CD4-positive, alpha-beta T cell treated with Interleukin-4 for 1 hour (primary cell): ENCODE measurements at places on chromosomes 4 and X.

DNA sequence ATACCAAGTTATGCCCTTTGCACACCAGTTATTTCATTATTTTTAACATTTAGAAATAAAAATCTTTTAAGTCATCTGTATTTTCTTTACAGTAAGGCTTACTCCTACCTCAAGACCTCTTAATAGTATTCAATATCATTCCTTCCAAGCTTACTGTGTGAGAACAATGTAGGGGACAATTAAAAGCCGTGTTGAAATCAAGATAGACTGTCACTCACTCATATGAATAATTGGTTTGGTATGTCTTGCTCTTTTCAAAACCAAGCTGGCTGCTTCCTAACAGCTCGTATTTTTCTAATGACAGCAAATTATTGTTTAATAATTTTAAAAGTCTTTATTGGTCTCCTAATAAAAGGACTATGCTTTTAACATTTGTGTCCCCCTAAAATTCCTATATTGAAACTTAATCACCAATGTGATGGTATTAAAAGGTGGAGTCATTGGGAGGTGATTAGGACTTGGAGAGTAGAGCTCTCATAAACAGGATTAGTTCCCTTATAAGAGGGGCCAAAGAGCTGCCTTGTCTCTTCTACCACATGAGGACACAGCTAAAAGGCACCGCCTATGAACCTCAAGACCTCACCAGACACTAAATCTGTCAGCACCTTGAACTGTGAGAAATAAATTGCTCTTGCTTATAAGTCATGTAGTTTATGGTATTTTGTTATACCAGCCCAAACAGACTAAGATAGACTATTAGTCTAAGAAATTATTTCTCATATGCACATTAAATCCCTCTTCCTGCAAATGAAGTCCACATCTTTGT is 4.1 kb downstream of the ABCB7 start:
- no peak for DNase-seq

DNA sequence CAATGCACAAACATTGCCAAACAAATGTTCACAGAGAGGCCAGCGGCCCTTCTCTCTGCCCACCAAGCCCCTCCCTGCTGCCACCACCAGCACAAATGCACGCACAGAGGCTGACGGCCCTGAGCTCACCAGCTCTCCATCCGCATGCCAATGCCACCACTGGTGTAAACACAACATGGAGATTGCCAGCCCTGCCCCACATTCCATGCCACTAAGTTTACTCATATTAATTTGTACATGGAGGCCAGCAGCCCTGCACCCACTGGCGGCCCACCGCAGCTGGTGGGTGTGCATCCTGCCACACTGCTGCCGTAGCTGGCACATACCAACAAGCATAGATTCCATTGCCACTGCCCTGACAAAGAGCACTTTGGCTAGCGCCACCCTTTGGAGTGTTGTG is 124.0 kb downstream of the CYLC1 start:
- DNase-seq, result no peak

DNA sequence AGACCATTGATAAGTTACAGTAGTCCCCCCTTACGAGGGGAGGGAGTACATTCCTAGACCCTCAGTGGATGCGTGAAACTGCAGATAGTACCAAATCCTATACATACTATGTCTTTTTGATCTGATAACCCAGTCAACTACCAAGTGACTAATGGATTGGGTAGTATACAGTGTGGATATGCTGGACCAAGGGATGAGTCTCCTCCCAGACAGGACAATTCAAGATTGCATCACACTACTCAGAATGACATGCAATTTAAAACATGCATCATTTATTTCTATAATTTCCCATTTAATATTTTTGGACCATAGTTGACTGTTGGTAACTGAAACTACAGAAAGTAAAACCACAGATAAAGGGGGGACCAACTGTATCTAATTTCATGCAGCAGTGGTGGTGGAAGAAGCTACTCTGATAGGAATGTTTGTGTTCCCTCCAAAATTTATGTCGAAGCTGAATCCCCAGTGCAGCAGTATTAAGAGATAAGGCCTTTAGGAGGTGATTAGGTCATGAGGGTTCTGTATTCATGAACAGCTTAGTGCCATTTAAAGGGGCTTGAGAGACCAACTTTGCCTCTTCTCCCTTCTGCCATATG is 11.9 kb downstream of the HADH start:
- no peak for DNase-seq

DNA sequence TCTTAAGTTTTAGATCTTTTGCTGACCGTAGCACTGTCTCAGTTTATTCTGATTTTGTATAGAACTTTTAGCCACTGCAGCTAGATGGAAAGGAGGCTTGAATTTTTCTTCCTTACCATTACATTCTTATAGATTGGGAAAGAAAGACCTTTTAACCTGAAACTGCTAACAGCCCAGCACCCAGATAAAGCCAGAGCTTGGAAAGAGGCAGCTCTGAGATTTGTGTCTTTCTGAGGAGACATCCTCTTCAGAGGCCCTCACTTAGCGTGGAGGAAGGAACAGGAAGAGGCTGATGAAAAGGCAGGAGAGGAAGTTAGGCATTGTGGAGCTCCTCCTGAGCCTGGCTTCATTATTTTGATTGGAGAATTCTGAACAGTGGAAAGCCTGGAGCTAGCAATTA is 35.1 kb downstream of the ATG4A start:
- no peak for DNase-seq

GRCh38 chr4:32689518-32689917 is 1969.3 kb downstream of the PCDH7 start:
- DNase-seq, result no peak

GRCh38 chr4:124318292-124318691 is 394.2 kb downstream of the ANKRD50 start:
- DNase-seq, result no peak

DNA sequence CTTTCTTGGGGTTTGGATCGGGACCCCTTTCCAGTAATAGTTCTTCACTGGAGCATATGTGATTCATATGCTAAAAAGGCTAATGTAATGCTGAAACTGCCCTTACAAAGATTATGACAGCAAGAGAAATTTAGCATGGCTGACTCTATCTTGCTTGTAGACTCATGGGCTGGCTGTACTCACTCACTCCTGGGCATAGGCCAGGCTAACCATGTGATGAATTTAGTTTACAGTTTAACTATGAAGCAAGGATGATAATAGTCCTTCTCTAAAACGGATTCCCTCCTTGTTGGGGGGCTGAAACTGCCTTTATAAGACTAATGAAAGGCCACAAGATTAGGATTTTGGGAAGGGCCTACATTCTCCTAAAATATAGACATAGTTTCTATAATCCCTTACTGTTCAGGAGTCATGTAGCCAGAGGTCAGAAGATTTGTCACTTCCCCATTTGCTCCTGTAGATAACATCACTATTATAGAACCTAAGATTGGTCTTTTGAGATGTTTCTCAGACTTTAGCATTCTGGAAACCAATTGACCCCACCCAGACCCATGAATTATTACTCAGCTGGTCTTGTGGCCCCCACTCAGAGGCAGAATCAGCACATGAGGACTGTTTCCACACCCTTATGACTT is 20.8 kb upstream of the CEP135 start:
- DNase-seq, result no peak

DNA sequence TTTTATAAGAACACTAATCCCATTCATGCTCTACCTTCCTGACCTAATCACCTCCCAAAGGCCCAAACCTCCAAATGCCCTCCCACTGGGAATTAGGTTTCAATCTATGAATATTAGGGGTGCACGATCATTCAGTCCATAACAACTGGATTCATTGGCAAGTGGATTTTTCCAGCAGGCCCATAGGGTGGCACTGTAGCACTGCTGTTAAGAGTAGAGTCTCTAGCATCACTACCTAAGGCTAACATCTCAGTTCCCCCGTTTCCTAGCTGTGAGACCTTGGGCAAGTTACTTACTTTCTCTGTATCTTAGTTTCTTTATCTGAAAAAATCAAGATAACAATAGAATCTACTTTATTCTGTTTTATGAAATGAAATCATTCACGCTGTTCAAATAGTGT is 315.8 kb downstream of the STIM2 start:
- DNase-seq, result no peak

DNA sequence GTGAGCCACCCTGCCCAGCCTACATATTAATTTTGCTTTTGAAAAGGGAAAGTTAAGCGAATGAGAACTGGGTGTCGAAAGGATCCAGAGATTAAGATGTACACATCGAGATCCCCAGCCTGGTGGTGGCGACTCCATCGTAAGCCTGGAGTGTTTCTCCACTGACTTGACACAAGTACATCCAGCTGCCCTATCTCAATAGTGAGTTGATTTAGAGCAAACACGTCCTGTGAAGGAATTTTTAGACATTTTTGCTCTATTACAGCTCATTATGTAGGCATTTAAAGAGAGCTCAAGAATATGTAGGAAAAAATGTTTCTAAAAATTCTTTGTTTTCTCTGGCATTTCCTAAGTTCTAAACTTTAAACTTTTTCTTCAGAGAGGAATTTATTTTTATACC is 11.7 kb upstream of the CLDN34 start:
- no peak for DNase-seq

- no peak for DNase-seq
Observed at GRCh38 chrX:42085836-42086235, 162.5 kb upstream of the CASK start.

DNA sequence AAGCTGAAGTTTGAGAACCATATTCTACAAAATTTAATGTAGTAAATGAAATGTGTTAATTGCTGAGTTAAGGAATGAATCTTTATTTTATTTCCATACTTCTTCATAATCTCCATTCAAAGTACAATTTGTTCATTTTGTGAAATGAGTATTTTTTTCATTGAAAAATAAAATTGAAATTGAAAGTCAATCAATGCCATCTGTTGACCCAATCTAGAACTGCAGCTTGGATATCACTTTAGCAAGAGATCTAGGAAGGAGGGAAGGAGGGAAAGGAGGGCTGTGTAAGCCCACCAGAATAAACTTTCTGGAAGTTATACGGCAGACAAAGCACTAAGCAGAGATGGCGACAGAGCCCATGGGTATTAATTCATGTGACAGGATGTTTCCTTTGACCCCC is 128.4 kb downstream of the ZMAT1 start:
- DNase-seq, result no peak

- no peak for DNase-seq
Observed at GRCh38 chr4:61741327-61742096, 541.4 kb downstream of the ADGRL3 start.

DNA sequence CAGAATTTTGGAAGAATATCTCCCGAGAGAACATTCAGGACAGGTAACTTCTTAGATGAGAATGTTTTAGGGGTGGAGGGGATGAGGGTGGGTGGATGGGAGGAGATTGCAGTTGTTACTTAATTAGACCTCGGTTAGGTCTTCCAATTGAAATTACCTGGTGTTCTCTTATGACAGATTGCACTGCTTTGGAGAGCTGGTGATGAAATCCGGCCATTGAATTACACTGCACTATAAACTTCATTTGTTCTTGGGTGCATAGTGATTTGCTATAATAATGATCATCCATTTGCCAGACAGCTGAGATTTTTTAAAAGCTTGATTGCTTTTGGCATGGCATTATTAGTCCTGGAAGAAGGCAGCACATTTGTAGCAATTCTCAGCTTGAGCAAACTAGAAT is 427.6 kb downstream of the GBA3 start:
- DNase-seq, result no peak

DNA sequence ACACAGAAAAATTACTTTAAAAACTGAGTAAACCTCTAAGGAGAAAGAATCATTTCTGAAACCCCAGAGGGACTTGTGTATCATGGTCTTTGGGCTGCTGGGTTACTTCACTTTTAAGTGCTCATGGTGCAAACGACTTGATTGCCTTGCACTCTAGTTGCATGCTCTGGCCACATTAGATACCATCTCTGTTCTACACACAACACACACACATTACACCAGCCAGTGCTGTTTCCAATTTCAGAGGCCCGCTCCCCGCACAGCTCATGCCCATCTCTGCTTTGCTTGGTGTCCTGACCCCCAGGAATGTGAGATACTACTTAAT is 2.1 kb downstream of the PPP3CA start:
- no peak for DNase-seq

DNA sequence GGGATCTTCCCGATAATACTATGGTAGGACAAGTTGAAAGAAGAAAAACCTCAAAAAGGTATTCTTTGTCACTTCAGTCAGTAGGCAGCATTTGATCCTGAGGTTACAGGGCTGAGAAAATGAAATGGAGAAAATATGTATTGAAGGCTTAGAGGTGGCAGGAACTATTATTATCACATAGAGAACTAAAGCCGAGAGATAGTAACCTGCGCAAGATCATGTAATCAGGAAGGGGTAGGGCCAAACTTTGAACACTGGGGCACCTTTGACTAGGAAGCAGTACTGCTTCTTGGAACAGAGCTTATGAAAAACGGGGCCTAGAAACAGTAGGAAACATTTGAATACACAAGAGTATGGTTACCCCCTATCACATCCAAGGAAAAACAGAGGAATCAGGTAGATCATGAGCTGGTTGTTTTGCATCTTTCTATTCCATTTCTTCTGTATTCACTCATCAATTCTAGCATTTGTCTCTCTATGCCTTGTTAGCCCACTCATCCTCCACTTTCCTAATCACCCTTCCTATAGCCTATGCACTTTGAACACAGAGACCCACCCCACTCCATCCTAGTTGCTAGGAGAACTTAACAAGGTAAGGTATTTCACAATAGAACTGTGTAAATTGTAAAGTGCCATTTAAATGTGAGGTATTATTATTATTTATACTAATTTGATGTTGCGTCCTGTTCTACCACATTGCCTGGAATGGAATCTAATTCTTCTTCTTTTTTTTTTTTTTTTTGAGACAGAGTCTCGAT is 34.6 kb upstream of the SLC9A7 start:
- no peak for DNase-seq

- DNase-seq, result no peak
Observed at GRCh38 chr4:121632636-121633035, 64.1 kb downstream of the ANXA5 start.

DNA sequence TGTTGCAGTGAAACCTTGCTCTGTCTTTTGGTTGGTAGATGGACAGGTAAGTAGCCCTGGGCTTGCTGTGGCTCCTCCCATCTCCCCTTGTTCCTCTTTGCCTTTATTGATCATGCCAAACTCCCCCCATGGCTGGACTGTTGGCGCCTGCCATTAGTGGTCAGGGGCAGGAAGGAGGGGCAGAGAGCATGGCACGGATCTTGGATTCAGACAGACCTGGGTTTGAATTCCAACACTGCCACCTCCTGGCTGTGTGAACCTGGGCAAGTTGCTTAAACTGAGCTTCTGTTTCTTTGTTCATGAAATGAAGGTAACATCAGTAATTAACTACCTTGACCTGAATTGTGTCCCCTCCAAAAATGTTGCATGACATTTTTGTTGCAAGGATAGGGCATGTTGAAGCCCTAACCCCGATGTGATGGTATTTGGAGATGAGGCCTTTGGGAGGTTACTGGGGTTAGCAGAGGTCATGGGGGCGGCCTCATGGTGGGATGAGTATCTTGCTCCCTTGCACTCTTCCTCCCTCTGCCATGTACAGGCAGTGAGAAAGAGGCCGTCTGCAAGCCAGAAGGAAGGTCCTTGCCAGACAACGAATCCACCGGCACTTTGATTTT is 6.0 kb downstream of the SLC2A9 start:
- DNase-seq, result no peak
